Activated T-helper 1 cell treated with Interleukin-2 at 50 U/mL for 16 hours (primary cell): ENCODE measurements at places on chromosomes 5 and 9.

DNA sequence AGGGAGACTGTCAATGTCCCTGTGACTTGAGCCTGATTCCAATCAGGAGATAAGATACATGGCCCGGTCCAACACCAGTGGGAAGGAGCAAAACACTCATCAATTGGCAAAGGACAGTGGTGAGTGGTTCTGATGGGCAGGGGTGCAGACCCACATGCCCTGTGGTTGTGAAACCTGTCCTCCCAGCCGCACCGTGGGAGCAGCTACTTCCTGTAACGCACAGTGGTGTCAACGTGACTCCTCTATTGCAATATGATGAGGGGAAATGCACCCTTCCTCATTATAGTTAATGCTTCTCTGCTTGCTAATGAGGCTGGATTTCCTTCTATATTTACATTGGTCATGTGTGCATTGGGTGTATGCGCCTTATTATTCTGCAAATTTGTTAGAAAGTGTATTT is 223.0 kb downstream of the IRX1 start:
- no peak for DNase-seq

- DNase-seq, result no peak
These were observed 124.6 kb upstream of the TBCA start for GRCh38 chr5:77900691-77901090.

- no peak for DNase-seq
These were observed 6.9 kb downstream of the FAM174A start for GRCh38 chr5:100542086-100542485.

- no peak for DNase-seq
These were observed 64.6 kb upstream of the SYNPO start for GRCh38 chr5:150575745-150576448.

GRCh38 chr9:34250721-34251120 is 71.9 kb downstream of the UBAP1 start:
- no peak for DNase-seq

DNA sequence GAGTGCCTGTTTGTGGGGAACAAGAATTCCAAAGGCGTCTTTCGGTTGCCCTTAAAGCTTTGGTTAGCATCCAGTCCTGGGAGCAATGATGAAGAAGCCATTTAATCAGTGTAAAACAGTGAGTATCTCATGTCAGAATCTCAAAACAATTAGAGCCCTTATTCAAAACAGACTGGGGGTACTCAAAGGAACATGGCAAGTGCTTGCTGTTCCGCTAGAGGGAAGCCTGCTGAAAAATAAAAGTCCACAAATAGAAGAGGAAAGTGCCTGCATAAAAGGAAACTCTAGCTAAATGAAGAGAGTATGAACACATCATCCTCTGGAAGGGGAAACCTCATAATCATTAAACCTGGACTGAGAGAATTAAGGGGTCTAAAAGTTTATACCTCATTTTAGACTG is 26.4 kb downstream of the FBXL7 start:
- no peak for DNase-seq

DNA sequence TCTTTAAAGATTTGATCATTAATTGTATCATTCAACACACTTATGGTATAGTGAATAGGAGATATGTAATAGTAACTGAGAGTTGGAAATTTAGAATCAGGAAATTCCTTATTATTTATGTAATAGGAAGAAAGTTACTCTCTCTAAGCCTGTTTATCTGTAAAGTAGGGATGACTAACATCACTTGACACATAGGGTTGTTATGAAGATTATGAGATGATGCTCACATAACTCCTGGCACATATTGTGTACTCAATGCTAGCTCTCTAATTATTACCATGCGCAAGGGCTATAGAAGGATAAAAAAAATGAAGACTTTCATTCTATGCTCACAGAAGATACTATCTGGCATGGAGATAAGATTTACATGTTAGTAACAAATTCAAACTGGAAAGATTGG is 149.9 kb downstream of the ISOC1 start:
- no peak for DNase-seq

- no peak for DNase-seq
These were observed 219.3 kb upstream of the IER5L start for GRCh38 chr9:129397335-129397734.

GRCh38 chr9:110919609-110920008 is 118.7 kb downstream of the LPAR1 start:
- no peak for DNase-seq

DNA sequence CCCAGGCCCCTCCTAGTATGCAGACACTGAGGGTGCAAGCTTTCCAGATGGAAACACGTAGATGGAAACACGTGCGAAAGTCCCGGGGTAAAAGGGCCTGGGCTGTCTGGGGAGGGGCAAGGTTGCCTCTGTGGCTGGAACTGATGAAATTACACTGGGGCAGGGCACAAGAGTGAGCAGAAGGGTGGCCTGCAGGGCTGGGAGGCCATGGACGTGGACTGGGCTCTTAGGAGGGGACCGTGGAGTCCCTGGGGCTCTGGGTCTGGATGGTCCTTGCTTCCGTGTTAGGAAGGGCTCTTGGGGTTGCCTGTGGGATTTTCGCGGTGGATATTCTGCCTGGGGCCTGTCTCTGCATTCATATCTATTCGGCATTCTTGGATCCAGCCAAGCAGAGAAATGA is 63.3 kb downstream of the IRX1 start:
- DNase-seq, result no peak

- DNase-seq, result no peak
These were observed 72.5 kb downstream of the NDFIP1 start for GRCh38 chr5:142181096-142181495.

DNA sequence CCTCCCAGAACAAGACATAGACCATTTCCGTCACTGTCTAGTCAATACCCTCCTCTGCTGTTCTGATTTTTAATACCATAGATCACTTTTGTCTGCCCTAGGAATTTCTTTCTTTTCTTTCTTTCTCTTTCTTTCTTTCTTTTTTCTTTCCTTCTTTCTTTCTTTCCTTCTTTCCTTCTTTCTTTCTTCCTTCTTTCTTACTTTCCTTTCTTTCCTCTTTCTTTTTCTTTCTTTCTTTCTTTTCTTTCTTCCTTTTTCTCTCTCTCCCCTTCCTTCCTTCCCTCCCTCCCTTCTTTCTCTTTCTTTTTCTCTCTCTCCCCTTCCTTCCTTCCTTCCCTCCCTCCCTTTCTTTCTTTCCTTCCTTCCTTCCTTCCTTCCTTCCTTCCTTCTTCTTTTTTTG is 49.0 kb upstream of the RAPGEF1 start:
- DNase-seq, result no peak

DNA sequence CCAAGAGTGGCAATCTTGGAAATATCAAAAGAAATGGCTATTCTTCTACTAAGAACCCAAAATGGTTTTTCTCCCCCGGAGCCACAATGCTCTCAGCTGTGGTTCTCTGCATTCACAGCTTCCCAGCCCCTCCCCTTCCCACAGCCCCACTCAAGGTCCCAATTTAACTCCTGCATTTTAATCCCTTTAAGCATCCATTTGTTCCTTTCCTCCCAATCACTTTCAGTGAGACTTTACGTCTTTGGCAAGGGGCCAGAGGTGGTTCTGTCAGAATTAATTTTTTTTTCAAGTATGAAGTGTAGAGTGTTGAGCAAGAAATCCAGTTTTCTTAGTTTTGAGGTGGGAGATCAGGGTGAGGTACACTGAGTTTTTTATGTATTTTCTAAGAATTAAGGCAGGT is 256.9 kb downstream of the GLIS3 start:
- no peak for DNase-seq

GRCh38 chr5:83035373-83036100 is 41.7 kb downstream of the TMEM167A start:
- DNase-seq, result no peak

- DNase-seq, result no peak
These were observed 43.3 kb upstream of the ZNF622 start for GRCh38 chr5:16508730-16509531.

DNA sequence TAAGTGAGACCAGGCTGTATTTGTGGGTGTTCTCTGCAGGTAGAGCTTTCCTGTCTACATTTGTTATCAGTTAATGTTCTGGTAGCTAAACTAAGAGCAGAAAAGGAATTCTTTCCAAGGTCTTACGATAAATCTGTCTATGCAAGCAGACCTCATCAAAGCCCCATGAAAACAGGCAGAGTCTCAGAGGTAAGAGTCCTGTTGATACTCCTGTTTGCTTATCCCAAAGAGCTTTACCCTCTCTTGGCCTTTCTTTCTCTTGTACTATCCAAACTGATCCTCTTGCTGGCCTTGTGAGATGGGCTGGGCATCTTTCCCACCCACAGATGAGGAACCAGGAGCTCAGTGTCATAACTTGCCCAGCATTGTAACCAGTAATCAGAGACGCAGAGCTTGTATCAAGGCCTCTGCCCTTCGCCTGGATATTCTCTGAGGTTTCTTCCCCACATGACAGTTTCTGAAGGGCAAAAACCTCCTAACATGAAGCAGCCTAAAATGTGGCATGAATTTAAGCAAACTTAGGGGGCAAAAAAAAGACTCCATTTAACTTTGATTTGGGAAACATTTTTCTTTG is 33.5 kb downstream of the PRKACG start:
- no peak for DNase-seq

GRCh38 chr9:112542593-112543292 is 56.1 kb downstream of the KIAA1958 start:
- no peak for DNase-seq

GRCh38 chr5:90390928-90391327 is 18.6 kb downstream of the CETN3 start:
- DNase-seq, result no peak

DNA sequence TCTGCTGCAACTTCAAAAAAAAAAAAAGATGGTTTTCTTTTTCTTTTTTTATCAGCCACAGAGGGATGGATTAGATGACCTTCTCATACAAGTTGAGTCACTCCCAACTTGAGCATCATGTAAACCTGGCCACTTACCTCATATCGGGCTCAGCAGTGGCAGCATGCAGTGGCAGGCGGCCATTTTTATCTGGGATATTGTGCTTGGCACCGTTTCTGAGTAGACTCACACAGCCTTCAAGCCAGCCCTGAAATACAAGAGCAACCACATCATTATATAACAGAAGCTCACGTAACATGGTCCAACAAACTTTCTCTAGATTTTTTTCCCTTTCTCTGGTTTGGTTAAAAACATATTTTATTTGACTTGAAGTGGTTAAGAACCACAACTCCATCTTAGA is 62.6 kb downstream of the ANKRD55 start:
- DNase-seq, result no peak

GRCh38 chr9:20002011-20002410 is 213.2 kb upstream of the SLC24A2 start:
- DNase-seq, result no peak

- DNase-seq, result no peak
These were observed 31.3 kb downstream of the ISOC1 start for GRCh38 chr5:129125819-129126218.

DNA sequence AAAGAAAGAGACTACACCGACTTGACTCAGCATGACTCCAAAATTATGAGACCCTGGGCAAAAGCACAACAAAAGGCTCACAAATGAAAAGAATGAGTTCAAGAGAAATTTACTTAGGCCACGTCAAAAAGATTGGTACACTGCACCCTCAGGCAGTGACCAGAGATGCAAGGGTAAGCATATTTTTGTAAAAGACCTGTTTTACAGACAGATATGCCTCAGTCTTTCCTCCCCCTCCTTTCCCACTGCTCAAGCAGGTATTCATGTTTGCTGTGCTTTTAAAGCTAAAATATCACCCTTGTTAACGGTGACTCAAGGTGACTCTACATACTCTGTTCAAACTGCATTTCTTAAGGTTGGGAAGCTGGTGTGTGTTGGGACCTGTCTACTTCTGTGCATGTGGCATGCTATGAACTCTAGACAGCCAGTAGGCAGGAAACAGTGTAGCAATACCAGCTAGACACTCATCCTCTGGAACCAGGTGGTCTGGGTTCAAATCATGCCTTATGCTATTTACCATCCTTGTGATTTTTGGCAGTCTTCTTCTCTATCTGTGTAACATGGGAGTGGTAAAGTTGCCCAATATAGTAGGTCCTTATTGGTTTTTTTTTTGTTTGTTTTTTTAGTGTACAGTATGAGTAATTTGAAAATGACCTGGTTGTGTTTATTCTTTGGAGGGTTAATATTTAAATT is 98.7 kb downstream of the TLE4 start:
- no peak for DNase-seq

GRCh38 chr5:67425514-67425913 is 228.9 kb upstream of the CD180 start:
- no peak for DNase-seq

DNA sequence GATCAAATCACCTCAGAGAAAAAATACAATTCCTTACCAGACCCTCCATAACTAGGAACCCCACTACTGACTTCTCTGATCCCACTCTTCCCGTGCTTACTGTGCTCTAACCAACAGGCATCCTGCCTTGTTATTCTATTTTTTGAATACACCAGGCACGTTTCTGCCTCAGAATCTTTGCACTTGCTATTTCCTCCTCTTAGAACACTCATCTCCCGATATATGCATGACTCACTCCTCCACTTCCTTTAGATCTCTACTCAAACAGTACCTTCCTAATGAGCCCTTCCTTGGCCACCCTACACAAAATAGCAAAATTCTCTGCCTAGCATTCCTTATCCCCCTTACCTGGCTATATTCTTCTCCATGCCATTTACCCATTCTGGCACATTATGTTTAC is 43.9 kb downstream of the MAPKAP1 start:
- no peak for DNase-seq

DNA sequence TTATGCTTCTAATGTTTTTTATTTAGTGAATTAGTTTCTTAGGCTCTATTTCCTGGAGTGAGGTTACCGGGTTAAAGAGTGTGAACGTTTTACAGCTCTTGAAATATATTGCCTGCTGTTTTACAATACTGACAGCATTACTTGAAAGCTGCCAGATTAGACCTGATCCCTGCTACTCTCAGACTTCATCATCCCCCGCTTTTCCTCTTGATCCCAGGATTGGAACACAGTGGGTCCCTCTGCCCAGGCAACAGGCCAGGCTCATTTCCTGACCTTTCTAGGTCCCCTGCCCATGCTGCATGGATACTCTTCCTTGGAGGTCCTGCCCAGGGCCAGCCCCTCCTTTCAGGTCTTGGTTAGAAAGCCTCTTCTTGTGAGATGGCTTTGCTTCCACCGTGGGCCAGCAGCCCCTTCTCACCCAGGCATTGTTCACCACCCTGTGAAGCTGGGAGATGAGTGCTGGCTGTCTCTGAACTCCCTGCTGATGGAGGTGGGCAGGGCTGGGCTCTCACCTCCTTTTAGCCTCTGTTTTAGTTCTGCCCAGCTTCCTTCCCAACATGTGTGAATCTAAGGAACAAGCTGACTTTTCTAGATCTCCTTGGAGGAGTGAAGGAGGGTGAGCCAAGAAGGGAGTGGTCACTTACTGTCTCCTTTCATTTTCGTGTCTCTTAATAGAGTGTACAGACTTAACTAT is 15.5 kb upstream of the FAM120AOS start:
- no peak for DNase-seq

DNA sequence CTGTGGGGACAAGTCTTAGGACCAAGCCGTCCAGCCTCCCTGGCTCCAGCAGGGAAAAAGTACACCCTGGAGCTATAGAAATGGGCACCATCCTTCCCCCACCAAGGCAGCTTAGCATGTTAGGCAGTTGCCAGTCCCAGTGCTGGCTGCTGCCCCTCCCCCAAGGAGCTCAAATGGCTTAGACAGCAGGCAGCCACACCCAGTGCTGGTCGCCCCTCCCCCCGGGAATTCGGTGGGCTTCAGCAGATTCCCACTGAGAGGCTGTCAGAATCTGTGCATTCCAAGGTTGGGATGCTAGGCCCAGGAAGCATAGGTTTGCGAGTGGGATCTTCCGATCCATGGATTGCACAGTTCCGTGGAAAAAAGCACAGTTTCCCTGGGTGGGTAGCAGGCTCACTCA is 105.2 kb upstream of the ITGA1 start:
- no peak for DNase-seq
